ENCODE measurements at places on chromosomes 7 and 10. TPM values are rescaled to one million over a fixed set of nuclear protein-coding genes. Genes with fewer than 3 reads are reported as not detected.
A peak's percentile ranks its signal among the peaks of the same experiment; 100 is the strongest.

Gene EXOSC1
- 27.6 TPM for total RNA-seq

Gene TPK1
- total RNA-seq, result 7.4 TPM

- no peak for ATAC-seq
Observed at GRCh38 chr7:150940431-150941102, 37.6 kb downstream of the KCNH2 start.

GRCh38 chr7:67692425-67692824 is 695.8 kb downstream of the TYW1 start:
- no peak for ATAC-seq

GRCh38 chr7:101162551-101163278 is 2.7 kb downstream of the VGF start:
- ATAC-seq, result peak; percentile 23

- no peak for ATAC-seq
Observed at GRCh38 chr10:1205450-1206030, 149.4 kb downstream of the WDR37 start.

Measured in gastroesophageal sphincter (tissue), 4 donors.